ENCODE measurements at places on chromosomes 16 and 17.

GRCh38 chr16:70653809-70654771 is 7.7 kb downstream of the IL34 start:
- peak; percentile 30 for DNase-seq

DNA sequence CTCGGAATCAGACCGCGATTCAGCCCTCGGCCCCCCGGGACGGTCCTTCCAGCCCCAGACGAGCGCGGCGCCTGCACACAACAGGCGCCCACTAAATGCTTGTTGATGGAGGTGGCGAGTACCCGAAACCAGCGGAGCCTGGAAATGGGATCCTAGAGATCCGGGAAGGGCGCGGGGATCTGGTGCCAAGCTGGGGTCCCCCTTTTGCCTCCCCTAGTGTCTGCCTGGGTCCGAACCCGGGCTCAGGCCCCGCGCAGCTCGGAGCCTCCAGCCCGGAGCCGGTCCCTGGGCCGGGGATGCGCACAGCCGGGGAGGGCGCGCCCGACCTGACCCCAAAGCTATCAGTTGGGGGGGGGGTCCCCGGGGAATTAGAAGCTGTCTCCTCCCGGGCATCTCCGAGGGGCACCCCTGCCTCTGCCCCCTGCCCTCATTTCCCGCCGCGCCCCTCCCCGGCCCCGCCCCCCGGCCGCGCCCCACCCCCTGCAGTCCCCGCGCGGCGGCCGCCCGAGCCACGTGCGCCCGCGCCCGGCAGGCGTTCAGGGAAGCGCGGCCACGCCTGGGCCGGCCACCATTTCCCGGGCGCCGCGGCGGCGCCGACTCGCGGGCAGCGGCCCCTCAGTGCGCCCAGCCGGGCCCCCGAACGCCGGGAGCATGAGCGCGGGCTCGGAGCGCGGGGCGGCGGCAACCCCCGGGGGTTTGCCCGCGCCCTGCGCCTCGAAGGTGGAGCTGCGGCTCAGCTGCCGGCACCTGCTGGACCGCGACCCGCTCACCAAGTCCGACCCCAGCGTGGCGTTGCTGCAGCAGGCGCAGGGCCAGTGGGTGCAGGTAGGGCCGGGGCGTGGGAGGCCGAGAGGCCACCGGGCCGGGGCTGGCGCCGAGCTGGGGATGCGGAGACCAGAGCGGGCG is at the start of gene CPNE7:
Gene CPNE7 (plus strand): TSS at position 512 of the 906 bp plus-strand sequence. CDS start 140 bp downstream, at position 652.
- no peak for DNase-seq

- DNase-seq, result no peak
These were observed 130.2 kb upstream of the CHMP6 start for GRCh38 chr17:80861418-80861815.

- DNase-seq, result no peak
These were observed 389.0 kb upstream of the CDH11 start for GRCh38 chr16:65510850-65511249.

DNA sequence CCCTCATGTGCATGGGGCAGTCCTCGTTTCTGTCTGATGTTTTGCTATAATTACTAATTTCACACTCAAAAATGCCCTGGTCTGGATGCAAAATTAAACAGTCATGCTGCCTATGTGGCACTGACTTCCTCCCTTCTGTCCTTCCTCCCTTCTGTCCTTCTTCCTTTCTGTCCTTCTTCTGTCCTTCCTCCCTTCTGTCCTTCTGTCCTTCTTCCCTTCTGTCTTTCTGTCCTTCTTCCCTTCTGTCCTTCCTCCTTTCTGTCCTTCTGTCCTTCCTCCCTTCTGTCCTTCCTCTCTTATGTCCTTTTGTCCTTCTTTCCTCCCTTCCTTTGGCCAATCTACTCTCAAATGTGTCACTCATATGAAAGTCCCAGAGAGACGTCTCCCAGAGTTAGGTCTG is 93.8 kb downstream of the IRF8 start:
- no peak for DNase-seq

GRCh38 chr16:50719401-50720337 is 22.2 kb upstream of the CYLD start:
- no peak for DNase-seq

GRCh38 chr17:17029938-17030337 is 12.3 kb upstream of the MPRIP start:
- DNase-seq, result no peak

GRCh38 chr17:76469076-76469990 is 1.9 kb downstream of the AANAT start:
- DNase-seq, result no peak

GRCh38 chr16:11015076-11015475 is 70.7 kb downstream of the CLEC16A start:
- DNase-seq, result no peak

DNA sequence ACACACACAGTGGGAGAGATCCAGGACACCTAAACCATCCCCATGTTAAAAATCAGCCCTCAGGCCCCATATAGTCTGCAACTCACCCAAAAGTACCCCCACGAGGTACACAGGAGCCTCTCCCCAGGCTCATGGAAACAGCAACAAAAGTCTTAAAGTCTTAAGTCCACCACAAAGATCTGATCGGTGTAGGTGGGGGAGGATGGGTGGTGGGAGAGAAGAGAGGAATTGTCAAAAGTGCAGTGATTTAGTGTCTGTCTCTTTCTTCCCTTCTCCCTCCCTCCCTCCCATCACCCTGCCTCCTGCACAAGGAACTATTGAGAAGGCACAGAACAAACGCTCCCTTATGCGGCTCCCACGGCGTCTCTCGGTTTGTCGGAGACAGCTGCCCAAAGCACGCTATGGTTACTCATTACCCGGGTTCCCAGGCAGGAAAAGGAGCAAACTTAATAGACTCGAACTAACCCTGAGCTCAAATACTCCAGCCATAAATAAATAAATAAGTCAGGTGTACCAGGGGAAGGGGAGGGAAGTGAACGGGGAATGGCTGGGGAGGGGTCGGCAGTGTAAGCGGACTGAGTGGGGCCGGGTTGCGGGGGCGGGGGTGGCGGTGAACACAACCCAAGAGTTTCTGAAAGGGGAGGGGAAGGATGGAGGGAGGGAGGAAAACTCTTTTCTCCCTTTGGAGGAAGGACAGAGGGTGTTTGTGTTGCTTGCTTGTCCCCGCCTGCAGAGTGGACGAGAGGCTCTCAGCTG is 477.4 kb downstream of the SLC39A11 start:
- DNase-seq, result peak; percentile 68

Data from substantia nigra (tissue), 51 donors.